Stimulated activated CD4-positive, alpha-beta T cell treated with anti-CD3 and anti-CD28 coated beads, Interleukin-1b, Interleukin-23, amount 100 ng/mL, for 24 hours (primary cell): ENCODE measurements at places on chromosomes 6 and 20.

- no peak for DNase-seq
These were observed 10.2 kb downstream of the FOXC1 start for GRCh38 chr6:1619673-1620503.

DNA sequence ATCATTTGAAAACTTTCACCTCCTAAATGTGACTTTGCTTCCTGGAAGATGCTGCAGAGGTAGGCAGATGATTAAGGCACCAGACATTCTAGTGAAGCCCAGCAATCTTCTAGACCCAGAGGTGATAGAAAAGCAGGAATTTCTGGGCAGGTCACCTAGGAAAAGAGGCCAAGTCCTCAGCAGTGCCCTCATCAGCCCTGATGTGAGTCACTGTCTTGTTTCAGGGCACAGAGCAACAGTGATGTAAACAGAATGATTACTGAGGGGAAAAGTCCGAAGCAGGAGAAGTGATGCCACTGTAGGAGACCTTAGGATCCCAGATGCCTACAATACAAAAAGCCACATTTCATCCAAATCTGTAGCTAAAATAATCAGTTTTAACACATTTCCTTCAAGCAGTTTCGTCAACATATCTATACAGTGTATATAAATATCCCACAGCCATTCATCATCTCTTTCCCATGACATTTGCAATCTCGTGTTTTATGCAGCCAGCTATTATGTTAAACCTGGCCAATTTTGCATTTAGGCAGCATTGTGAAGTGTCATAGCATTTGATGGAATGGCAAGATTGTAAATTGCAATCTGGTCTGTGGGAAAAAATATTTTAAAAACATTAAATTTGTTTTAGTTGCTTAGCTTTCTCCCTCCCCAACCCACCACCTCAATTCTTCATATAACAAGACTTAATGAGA lies 401.2 kb upstream of the RNF217 start:
- DNase-seq: no peak

GRCh38 chr6:50824552-50824951 lies 5.9 kb downstream of the TFAP2B start:
- no peak for DNase-seq

GRCh38 chr6:98832284-98833056 lies 1.9 kb upstream of the POU3F2 start:
- no peak for DNase-seq

DNA sequence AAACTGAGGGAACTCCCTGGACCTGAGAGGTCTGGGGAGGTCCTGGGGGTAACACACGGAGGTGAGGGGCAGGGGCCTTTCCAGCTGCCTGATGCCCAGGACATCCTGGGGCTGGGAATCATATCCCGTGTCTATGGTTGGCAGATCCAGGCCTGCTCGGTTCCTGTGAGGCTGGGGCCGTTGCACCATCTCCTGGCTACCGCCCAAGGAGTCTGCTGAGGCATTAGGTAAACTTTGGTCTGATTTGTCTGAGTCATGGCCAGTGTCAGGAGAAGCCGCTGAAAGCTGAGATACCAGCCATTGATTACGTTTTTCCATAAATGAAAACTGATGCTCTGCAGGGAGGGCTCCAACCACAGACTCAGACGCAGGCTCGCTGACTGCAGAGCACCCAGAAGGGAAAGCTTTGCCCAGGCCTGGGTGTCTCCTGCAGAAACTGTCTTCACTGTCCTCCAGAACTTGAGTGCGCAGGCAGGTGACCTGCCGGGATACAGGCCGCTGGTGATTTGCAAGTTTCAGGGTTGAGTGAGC lies 14.2 kb downstream of the TRAF3IP2 start:
- DNase-seq: no peak

- DNase-seq: no peak
These were observed 98.6 kb downstream of the PTPRK start for GRCh38 chr6:128421788-128422187.

GRCh38 chr6:54810147-54810546 lies 36.4 kb upstream of the FAM83B start:
- no peak for DNase-seq

DNA sequence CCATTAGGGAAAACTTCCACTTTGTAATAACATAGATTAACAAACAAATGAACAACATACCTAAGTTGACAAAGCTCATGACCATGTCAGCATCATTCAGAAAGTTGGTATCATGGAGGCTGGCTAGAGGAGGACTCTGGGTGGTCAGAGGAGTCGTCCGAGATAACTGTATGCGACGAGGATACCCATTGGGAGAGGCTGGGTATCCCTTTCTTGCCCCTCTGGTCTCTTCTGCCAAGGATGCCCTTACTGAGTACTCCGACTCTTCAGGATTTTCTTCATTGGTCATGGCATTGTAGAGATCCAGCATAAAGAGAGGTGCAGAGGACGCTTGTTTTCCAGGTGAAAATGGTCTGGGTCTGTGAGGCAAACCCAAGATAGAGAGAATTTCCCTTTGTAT lies 1.1 kb downstream of the BMP5 start:
- DNase-seq: no peak

GRCh38 chr6:44464527-44465310 lies 77.2 kb downstream of the CDC5L start:
- no peak for DNase-seq

DNA sequence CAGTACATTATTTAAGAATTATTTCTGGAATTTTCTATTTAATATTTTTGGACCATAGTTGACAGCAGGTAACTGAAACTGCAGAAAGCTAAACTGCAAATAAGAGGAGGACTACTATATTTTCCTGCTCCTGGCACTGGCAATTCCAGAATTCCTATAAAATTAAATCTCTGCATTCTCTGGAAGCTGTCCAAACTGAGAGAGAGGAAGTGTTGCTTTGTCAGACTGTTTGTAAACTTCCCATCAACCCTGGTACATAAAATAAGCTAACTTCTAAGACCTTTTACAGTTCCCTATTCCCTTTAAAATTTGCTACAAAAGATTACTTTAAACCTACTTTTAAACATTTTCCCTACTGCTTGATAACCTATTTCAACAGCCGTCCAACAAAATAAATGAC lies 196.1 kb upstream of the RUNX2 start:
- no peak for DNase-seq

- no peak for DNase-seq
These were observed 150.7 kb downstream of the PDSS2 start for GRCh38 chr6:107308677-107309076.

DNA sequence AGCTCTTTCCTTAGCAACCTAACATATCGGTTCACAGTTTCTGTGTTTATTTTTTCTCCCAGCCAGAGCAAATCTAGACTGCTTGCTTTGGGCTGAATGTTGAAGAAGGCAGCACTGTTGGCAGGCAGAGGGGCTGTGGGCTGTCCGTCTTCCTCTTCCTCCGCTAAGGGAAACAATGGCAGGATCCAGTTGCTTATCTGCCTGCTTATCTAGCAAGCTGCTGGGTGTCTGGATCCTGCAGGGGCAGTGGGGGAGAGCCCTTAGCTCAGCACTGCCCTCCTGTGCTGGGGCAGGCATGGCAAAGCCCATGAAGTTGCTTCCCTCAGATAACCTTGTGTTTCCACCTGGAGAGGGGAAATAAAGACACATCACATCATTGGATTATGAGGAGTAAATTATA lies 92.7 kb upstream of the CD93 start:
- no peak for DNase-seq

- DNase-seq: no peak
These were observed 137.4 kb downstream of the TFAP2C start for GRCh38 chr20:56766528-56766927.

DNA sequence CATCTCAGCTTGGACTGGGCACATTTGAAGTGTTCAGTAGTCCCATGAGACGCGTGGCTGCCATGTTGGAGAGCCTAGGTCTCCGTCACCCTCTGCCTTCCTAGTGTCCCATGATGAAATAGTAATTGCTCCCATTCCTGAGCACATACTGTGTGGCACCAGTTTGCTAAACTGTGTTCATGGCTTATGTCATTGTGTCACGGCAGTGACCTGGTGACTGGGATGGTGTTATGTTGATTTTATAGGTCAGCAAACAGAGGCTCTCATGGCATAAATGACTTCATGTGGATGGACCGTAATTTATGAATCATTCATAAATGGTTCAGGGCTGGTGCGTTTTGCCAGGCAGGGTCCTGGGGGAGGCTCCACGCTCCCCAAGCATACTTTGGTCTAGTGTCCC lies 3.8 kb downstream of the BCAS4 start:
- no peak for DNase-seq

DNA sequence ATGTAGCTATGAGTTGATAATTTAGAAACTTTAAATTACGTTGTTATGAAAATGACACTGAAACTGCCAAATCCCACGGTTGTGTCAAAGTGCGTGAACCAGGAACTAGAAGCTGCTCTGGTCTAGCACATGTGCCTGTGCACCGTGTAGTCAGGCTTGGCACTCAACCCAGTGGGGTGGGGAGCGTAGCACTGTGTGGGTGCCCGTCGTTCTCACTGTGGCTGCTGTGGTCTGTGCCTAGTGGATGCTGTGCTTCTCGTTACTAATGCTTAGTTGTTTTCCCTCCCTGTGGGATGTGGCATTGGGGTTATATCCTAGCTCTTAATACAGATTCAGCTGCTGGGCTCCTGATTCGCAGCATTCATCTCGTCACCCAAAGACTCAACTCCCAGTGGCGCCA lies 46.2 kb upstream of the ADIG start:
- DNase-seq: no peak

DNA sequence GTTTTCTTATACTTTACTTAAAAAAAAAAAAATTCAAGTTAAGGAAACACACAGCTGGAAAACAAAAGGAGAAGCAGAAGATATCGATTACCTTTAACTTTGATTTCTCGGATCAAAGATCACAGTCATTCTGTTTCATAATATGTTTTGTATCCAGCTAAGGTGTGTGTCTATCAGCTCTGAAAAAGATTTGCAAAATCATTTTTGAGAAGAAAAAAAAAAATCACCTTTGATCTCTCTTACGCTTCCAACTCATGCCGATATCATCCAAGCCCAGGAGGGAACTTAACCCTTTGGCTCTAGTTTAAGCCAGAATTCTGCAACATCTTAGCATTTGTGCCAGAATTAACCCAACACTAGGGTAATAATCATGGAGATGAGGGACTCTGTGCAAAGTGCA lies 144.0 kb downstream of the NFATC2 start:
- no peak for DNase-seq

DNA sequence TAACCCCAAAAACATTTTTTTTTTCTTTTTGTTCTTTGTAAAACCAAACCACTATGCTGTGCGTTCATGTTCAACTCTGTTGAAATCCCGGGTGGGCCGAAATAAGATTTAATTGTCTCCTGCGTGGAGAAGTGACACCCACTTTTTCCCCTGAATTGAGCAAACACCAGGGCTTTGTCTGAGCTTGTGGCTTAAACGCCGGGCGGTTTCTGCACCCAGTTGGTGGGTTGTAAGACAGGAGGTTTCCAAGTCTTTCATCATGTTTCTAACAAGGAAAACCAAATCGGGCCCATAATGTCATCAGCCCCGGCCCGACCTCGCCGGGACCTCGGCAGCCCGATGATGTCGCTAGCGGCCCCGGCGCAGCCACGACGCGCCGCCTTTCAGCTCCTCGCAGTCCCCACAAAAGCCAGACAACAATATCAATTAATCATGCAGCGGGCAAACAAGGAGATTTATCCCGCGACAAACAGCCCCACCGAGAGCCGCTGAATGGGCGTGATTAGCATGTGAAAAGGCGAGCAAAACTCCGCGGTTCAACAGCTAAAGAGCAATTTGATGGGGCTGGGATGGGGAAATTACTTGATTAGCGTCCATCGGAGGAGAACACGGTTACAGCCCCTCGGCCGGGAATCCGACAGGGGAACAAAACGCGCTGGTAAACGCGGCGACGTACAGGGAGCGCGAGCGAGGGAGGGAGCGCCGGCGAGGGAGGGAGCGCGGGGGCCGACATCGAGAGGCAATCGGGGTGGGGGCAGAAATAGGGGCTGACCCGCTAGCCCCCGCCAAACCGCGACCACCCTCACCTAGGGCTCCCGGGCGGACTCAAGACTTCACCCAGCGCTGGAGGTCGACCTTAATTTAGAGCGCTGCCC lies 5.3 kb downstream of the LINC00237 start:
- DNase-seq: no peak

GRCh38 chr6:161191671-161192070 lies 82.2 kb downstream of the AGPAT4 start:
- no peak for DNase-seq

DNA sequence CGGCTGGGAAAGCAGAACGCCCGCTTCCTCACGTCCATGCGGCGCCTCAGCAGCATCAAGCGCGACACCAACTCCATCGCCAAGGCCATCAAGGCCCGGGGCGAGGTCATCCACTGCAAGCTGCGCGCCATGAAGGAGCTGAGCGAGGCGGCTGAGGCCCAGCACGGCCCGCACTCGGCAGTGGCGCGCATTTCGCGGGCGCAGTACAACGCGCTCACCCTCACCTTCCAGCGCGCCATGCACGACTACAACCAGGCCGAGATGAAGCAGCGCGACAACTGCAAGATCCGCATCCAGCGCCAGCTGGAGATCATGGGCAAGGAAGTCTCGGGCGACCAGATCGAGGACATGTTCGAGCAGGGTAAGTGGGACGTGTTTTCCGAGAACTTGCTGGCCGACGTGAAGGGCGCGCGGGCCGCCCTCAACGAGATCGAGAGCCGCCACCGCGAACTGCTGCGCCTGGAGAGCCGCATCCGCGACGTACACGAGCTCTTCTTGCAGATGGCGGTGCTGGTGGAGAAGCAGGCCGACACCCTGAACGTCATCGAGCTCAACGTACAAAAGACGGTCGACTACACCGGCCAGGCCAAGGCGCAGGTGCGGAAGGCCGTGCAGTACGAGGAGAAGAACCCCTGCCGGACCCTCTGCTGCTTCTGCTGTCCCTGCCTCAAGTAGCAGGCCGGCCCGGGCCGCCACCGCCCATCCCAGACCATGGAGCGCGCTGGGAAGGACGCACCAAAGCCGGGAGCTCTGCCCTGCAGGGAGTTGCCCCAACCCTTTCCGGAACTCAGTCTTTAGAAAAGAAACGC lies 36.7 kb downstream of the STX11 start:
- DNase-seq: no peak

GRCh38 chr6:66538551-66539135 lies 831.6 kb upstream of the EYS start:
- no peak for DNase-seq

GRCh38 chr6:10643201-10643651 lies 51.2 kb downstream of the C6orf52 start:
- no peak for DNase-seq

DNA sequence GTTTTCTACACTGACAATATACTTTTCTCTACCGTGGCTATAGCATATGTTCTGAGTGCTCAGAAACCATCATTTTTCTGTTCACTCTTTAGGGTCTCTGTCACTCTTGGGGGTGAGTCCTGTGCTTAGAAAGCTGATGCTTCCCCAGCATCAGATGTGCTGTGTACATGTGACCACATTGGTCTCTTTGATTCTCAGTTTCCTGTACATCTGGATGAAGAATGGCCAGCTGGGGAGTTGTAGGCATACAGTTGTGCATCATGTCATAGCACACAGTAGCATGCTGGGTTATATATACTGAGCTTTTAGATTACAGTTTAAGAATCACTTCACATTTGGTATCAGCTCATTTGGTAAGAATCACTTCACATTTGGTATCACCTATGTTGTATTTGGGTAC lies 238.6 kb upstream of the PREP start:
- DNase-seq: no peak

- DNase-seq: no peak
These were observed 68.7 kb downstream of the TXNDC5 start for GRCh38 chr6:7841781-7842468.
